ENCODE measurements at places on chromosomes 5 and 9.
A peak's percentile ranks its signal among the peaks of the same experiment; 100 is the strongest.

GRCh38 chr9:106829666-106830408, 33.1 kb upstream of the ZNF462 start:
- DNase-seq, result no peak

GRCh38 chr9:2013743-2014475, 1.2 kb upstream of the SMARCA2 start:
- no peak for DNase-seq

DNA sequence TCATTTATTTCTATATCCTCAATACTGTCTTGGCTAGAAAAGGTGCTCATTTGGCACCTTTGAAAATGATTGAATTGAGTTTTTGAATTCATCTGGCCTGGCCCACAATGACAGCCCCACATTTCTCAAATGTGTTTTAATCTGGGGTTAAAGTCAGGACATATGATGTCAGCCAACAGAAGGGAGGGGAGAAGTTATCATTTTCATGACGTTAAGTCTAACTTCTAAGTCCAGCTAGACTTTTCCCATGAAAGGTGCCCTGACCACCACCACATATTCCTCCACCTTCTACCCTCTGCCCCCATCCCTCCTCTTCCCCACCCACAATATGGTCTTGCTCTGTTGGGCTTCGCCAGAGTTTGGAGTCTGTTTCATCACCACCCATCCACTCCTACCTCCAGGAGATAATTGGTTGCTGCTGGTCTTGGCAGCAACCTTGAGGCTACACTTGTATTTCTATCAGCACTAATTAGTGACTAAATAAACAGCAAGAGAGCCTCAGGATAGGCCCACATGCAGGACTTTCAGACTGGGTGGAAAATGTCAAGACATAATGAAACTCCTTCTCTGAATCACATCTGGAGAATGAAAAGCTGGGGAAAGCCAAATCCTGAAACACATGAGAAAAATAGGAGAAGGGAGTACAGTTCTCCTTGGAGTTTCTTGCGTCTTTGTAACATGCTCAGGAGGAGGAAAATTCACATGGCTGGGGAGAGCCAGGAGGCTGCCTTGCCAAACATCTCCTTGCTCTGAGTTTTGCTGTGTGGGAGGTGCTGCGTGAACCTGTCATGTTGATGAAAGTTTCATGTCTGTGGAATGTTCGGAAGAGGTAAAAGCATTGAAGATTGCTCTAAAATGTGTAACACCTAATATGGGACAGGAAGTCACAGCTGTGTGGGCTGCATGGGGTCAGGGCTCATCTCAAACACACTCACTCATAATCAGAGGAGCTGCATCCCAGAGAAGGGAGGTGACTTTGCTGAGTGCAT, 544.7 kb upstream of the KLF4 start:
- DNase-seq, result no peak

- no peak for DNase-seq
Observed at GRCh38 chr5:101664071-101664791, 631.9 kb downstream of the SLCO4C1 start.

DNA sequence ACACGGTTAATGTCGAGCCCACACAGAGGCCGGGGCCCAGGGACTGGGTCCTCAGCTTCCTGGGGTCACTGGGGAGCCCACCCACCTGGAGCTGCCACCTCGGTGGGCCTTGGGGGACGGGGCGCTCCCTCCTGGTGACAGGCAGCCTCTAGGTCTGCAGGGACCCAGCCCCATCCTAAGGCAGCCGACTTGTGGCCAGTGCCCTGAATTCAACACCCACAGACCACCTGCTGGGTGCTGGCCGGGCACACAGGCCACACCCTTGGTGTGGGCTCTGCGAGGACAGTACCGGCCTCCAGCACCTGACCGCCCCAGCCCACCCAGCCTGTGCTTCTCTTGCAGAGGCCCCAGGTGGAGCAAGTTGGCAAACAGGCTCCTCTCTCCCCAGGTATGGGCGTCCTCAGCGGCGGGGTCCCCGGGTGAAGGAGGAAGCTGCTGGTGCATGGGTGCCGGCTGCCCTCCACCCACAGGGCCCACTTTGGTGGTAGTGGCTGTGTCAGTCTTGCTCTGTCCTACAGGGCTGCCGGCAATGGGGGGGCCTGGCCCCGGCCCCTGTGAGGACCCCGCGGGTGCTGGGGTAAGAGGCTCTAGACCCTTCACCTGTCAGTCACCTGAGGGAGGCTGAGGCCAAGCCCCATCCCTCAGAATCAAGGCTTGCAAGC, 8.3 kb downstream of the ENTPD8 start:
- no peak for DNase-seq

DNA sequence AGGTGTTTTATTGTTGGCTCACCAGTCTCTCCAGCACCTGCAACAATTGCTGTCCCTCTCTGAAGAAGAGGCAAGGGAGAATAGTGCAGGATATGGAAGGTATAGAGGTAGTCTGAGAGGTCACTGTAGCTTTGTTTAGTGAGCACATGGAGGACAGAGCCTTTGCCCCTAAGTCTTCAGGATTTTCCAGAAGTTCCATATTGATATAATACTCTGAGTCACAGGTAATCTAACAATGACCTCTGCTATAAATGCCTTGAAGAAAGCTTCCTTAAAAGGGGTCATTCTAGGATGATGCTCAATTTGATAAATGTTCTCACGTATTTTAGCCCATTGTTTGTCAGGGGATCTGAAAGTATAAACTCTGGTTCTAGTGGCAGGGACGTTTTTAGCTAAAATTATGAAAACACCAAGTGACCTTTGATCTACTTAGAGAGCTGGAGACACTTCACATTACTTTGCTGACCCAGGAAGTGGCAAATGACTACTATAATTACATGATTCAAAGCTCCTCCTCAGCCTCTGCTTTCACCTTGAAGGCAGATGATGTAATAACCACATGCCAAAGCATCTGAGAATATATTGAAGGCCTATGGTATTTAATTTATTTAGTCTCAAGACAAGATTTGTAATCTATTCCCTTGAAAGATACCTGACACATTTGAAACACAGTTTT, 366.9 kb upstream of the NUDT12 start:
- no peak for DNase-seq

- DNase-seq, result no peak
Observed at GRCh38 chr5:11126844-11127243, 365.8 kb upstream of the DAP start.

GRCh38 chr9:84327184-84327583, 13.4 kb downstream of the SLC28A3 start:
- no peak for DNase-seq

DNA sequence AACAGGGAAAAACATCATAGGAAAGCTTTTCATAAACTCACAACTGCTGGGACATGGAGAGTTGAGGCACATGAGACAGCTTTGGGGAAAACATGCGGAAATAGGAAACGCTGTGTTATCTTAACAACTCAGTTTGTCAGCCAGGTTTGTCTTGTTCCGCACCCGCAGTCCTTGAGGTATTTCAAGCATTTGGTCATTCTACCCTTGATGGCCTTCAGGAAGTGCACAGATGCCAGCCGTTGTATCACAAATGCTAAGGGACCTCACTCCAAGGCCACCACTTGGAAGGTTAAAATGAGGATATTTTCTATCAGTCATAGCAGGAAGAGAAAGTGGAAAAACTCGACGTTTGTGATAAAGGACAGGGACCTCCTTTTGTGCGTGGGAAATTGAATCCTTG, 83.8 kb downstream of the TRIO start:
- DNase-seq, result no peak

GRCh38 chr5:122316656-122317055, 4.6 kb downstream of the SNCAIP start:
- no peak for DNase-seq

DNA sequence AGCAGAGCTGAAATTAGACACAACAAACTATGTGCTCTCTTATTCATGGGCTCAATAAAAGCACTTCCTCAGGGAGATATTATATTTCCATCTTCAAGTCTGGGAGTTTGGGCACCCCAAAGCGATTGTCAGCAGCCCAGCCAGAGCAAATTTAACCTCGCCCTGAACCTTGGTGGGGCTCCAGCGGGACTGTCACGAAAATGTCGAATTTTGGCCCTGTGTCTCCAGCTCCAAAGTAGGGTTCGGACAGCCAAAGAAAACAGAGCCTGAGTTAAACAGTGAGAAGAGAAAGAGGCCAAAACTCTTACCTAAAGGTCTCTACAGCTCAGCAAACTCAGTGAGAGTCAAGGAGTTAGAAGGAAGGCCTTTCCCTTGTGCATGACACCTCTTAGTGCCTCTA, 432.9 kb downstream of the SPATA31D1 start:
- DNase-seq, result no peak

DNA sequence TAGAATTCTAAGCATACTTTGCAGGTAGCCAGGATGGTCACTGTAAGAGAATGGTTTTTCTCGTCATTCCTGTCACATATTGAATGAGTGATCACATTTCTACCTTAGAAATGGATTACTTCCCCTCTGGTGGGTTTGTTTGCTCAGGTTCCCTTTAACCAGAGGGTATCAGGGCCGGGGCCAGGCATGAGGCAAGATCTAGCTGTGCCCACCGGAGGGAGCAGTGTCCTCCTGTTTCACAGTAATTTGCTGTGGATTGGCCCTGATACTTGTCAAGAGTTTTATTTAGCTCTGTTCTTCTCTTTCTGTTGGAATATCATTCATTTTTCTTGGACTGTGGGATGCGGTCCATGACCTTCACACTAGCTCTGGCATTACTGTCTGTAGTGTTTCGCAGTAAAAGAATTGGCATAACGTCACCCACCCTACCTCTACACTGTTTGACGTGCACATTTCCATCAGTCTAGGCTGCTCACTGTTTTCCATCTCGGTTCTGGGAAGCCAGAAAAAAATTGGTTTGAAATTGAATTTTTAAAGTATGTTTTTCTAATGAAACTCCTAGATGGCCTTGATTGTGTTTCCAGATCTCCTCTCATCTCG, 42.4 kb upstream of the ZBED3 start:
- no peak for DNase-seq

DNA sequence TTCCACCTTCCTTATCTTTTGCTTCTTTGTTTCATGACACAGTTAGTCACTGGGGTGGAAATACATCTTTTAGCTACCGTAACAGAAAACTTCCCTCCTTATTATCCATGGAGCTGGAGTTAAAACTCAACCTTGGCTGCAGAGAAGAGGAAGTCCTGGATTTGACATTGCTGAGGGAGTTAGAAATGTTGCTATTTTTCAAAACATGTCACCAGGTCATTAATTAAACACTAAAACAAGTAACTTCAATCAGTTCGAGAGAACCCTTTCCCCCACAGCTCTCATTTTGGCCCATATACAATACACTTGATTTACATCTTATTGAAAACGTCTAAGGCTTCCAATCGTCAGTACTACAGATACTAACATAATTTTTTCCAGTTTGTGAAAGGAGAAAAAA, 237.9 kb upstream of the CD180 start:
- DNase-seq, result no peak

DNA sequence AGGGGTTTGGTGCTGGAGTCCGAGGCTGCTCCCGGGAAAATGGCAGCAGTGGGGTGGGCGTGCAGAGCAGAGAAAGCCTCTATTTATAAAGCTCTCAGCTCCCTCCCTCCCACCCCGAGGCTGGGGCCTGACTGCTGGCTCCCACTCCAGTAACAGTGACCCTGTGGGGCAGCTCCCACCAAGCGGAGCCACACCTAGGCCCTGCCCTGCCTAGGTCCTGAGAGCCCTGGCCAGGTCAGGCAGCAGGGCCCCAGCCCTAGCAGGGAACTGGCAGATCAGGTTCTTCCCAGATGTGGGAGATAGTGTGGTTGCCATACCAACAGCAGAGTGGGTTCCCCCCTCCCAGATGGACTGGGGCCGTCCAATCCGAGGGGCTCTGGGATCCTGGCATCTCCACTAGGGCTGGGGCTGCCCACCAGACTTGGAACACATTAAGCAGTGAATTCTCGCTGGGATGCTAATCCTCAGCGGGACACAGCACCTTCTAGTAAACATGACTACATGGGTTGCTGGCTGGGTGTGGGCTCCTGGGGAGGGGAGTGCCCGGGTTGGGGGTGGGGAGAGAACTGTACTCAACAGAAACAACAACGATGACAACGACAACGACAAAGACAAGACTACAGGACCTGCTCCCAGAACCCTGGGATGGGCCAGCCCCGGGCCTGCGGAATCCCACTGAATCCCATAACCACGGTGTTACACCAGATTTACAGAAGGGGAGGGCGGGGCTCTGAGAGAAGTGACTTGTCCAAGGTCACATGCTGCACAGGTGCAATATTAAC, 1.5 kb downstream of the SH3GLB2 start:
- DNase-seq, result no peak

- DNase-seq, result no peak
Observed at GRCh38 chr9:111036429-111036789, 1.9 kb downstream of the LPAR1 start.

- no peak for DNase-seq
Observed at GRCh38 chr5:157020511-157021222, 38.2 kb downstream of the HAVCR1 start.

GRCh38 chr5:177553671-177554429, 513 bp downstream of the FAM193B start:
- peak; percentile 27 for DNase-seq

- DNase-seq, result peak; percentile 33
Observed at GRCh38 chr9:91423785-91424402, at the start of gene NFIL3. TSS of gene NFIL3 (minus strand) at chr9:91423832. CDS start at chr9:91410734, 13,098 bp downstream.

DNA sequence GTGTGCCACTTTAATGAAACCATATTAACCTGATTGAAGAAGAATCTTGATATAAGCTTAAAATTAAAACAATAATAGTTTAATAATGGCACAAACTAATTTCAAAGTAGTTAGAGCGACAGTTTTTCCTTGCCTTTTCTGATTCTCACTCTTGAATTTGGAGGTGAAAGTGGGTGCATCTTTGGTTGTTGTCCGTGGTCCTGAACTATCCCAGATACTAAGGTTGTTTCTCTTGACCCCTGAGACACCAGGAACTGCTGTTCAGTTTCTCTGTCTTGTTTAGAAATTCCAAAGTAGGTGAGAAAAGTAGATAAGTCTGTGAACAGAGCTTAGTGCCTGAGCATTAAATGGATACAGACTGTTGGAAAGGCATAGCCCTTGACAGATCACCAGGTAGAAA, 274.7 kb downstream of the FBXL7 start:
- no peak for DNase-seq

- DNase-seq, result no peak
Observed at GRCh38 chr5:135160036-135160675, 126.1 kb upstream of the PITX1 start.

- DNase-seq, result no peak
Observed at GRCh38 chr5:17436350-17436749, 61.7 kb upstream of the TAF11L2 start.

DNA sequence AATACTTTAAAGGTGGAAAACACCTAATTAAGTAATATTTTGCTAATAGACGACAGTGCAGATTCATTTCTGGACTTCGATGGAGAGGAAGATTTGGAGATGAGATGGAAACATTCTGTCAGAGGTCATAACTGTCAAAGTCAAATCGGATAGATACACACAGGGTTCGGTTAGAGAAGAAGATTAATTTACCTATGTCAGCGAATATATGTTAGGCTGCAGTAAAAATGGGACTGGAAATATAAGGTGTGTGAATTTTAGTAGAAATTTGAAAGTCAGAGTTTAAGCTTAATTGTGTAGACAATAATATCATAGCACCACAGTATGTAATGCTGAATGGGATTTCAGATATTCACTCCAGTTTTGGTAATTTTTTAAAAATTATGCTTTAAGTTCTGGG, 1020.3 kb upstream of the ACO1 start:
- no peak for DNase-seq

All from activated CD4-positive, CD25-positive, alpha-beta regulatory T cell (primary cell).